Breast epithelium (tissue), 4 donors: ENCODE measurements at places on chromosomes 1 and 21. TPM values are rescaled to one million over a fixed set of nuclear protein-coding genes. Genes with fewer than 3 reads are reported as not detected.

GRCh38 chr1:97636941-97637340 is 283.9 kb downstream of the DPYD start:
- DNase-seq: no peak

DNA sequence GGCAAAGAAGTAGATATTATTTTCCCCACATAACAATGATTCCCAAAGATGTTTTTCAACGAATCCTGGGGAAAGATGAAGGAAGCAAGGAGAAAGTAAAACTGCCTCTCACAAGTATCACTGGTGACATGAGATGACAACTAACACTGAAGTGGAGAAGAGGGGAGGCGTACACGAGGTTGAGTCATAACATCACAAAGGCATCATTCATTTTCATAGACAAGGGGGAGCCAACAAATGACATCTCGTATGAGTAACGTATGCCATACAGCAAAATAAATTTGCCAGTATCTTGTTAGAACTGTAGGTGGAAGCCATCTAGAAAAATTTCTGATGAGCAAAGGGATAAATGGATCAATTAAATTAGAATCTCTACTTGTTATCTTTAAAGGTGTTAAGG is 56.6 kb downstream of the ATP1B1 start:
- DNase-seq: no peak

DNA sequence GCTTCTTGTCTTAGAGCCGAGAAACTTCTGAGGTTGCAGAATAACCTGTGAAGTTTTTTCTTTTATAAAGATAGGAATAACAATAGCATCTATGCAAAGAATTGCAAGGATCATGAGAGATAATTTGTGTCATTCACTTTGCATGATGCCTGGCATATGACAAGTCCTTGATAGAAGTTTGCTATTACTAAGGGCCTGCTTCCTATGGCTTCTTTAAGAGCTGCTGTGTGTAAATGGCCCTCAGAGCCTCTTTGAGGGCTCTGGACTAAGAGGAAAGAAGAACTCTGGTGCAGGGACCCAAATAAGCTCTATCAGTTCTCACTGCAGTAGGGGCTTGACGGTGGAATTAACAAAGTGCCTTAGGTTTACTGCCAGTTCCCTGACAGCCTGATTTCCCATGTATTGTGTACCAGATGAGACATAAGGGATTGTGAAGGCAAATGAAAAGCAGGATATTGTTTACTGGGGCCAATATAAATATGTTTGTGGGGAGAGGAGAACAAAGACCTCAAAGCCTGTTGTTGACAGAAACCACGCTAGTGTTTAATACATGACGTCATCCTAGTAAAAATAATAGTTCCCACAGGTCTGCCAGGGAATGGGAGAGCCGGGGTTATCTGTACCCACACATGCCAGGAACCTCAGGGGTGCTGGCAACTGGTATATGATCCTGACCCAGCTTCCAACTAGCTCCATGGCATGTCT is 131.2 kb upstream of the UBE2U start:
- DNase-seq: no peak

GRCh38 chr1:48948562-48948961 is 171.9 kb upstream of the BEND5 start:
- DNase-seq: no peak

- no peak for DNase-seq
Measured at GRCh38 chr1:39282537-39283216, 78.2 kb downstream of the MACF1 start.

GRCh38 chr1:221439008-221439746 is 302.7 kb downstream of the DUSP10 start:
- DNase-seq: no peak

DNA sequence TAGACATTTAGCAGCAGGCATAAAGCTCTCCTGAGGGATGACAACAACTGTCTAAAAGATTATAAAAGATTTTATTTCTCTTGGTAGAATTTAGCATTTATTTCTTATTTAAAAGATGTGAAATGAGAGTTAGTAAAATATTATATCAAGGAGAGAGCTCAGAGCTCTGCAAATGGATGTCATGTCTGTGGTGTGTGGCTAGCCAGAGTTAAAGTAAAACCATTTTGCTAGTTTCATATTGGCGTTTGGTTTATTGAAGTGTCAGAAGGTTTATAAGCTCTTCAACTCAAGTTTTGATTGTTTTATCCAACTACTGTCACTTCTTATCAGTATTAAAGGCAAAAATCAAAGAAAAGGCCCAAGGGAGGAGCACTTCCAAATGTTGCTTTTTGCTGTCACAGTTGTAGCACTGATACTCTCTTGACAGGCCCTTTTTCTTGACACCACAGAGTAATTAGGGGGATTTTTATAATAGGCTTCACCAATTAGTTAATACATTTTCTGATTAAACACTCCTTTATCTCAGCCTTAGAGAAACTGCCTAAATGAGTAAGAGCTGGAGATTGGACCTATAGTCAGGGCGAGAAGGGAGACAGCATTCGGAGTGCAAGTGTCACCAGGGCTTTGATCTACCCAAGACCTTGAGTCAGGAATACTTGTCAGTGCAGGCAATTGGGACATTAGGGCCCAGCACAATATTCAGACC is 233.9 kb downstream of the PTBP2 start:
- DNase-seq: no peak

- DNase-seq: no peak
Measured at GRCh38 chr1:88333086-88333695, 350.9 kb upstream of the PKN2 start.

DNA sequence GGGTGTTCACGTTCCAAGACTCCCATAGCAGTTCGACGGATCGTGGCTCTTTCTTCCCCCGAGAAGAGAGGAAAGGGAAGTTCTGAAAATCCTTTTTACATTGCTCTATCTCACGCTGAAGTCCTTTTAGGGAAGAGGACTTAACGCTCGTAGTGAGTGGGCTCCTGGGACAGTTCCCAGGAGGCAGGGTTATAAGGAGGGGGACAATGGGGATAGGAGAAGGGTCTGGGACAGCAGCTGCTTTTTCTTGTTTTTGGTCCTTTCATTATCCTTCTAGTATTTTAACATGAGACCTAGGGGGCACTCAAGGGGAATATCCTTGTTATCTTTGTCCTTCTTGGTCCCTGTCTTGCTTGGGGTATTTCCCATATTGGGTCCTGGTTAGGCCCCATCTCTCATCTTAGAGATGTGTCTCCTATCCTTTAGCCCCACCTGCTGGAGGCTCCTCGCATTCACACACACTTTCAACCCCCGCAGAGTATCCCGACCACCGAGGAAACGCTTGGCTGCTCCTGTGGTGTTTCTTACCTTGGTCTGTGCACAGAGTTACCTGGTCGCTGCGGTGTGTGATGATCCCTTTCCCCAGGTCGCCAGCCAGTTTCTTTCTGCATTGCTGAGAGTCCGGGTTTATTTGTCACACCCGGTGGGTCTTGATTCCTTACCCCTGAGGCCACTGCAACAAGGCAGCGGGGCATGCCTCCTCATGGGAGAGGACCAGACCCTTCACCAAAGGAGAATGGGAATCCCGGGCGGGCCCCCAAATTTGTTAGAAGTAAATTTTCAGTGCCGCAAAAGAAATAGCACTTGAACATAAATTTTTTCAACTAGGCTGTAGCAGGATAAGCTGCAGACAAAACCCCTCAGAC is 29.7 kb downstream of the SCCPDH start:
- peak; percentile 23 for DNase-seq

DNA sequence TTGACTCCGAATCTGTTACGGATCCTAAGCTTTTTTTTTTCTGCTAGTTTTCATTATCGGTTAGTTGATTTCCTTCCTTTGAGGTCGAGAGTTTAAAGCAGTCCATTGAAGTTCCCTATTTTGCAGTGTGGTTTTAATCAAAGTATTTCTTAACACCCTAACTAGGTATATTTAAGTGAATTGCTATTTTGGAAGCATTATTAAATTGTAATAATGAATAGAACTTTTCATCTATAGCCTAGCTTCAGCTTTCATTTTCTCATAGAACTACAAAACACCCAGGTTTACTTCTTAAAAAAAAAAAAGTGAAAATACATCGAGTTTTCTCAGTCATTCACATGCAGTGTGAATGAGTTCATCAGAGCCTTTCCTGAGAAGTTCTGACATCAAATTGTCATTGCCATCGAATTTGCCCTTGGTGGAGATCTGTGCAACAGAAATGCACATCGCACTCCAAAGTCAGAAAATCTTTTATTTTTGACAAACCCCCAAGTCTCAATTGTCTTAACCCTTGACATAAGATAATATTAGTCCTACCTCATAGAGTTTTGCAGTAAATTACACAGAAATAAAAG is 1.1 kb upstream of the LBR start:
- no peak for DNase-seq

GRCh38 chr1:156591432-156592157 is at the start of gene NAXE:
Gene NAXE (plus strand): TSS chr1:156591776. CDS start chr1:156591805, 29 bp downstream.
- DNase-seq: peak; percentile 71

GRCh38 chr1:94803517-94804441 is 16.4 kb upstream of the SLC44A3 start:
- no peak for DNase-seq

DNA sequence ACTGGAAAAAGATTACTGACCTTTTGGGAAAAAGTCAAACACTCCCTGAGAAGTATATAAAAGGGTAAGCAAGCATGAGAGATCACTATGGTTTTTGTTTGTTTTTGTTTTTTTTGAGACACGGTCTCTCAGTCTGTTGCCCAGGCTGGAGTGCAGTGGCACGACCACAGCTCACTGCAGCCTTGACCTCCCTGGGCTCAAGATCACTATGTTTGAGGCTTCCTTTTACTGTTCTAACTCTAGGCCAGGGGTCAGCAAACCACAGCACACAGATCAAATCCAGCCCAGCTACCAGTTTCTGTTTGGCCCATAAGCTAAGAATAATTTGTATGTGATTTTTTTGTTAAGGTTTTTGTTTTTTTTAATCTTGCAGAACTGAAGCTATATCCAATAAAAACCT is 25.7 kb downstream of the PSMB4 start:
- DNase-seq: no peak

GRCh38 chr1:95195046-95195445 is 39.0 kb upstream of the RWDD3 start:
- no peak for DNase-seq

- DNase-seq: no peak
Measured at GRCh38 chr1:5423109-5423508, 569.1 kb downstream of the NPHP4 start.

GRCh38 chr1:89790592-89790991 is 30.2 kb upstream of the LRRC8D start:
- DNase-seq: no peak

DNA sequence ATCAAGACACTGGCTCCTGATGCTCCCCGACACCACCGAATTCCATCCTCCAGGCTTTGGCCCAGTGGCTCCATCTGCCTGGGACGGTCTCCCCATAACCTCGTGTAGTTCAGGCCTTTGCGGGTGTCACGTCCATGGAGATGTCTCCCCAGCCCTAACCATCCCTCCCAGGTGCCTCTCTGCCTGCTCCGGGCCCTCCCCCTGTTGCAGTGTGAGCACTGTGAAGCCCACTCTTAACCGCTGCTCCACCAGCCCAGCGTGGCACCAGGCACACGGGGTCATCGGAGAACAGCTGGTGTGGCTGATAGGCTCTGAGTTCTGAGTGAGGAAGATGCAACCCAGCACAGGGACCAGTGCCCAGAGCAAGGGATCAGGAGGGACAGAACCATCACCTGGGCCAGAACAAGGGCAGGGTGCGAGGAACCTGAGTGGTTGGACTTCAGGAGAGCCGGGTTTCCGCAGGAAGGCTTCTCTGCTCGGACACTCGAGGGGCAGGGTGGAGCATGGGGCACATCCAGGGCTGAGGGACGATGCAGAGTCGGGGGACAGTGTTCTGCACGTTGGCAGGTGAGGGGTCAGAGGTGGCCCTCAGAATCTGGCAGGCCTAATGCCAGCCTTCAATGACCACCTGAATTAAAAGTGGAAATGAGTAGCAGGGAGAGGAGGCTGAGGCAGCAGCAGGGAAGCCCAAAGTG is 2.6 kb upstream of the GNB1 start:
- DNase-seq: no peak

GRCh38 chr21:42337830-42338728 is 12.7 kb downstream of the TFF2 start:
- DNase-seq: peak; percentile 65

DNA sequence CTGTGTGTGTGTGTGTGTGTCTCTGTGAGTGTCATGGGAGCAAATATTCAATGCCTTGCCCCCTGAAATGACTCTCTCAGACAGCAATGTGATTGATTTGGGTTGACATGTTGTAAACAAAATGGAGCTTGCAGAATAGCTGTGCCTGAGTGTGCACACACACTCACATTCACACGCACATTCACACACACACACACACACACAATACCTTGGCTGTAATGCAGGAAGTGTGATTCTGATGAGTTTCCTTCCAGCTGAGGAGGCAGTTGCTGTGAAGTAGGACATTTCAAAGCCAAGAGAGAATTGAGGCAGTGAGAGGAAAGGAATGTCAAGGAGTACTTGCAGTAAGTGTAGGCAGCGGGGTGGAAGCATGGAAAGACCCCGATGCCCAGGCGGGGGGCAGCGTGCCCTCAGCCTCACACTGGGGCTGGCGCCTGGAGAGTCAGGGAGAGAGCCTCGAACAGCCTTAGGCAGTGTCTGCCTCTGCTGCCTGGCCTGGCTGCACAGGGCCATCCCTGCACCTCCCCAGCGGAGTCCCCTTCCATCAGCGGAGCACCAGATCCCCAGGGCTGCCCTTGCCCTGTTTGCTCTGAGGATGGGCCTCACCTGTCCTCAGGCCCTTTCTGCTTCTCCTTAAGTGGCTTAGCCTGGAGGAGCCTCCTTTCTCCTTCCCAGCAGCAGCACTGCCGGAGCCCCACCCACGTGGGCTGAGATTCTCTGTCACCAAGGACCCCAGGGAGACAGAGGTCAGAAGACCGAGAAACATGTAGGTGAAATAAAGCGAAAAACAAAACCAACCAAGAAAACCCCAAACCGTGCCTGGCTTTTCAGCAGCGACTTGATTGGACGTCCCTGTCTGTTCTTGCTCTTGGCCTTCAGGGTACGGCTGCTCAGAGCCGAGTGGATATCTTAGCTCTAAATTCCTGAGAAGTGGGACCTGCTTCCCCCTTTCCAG is 9.2 kb downstream of the VASH2 start:
- DNase-seq: no peak

DNA sequence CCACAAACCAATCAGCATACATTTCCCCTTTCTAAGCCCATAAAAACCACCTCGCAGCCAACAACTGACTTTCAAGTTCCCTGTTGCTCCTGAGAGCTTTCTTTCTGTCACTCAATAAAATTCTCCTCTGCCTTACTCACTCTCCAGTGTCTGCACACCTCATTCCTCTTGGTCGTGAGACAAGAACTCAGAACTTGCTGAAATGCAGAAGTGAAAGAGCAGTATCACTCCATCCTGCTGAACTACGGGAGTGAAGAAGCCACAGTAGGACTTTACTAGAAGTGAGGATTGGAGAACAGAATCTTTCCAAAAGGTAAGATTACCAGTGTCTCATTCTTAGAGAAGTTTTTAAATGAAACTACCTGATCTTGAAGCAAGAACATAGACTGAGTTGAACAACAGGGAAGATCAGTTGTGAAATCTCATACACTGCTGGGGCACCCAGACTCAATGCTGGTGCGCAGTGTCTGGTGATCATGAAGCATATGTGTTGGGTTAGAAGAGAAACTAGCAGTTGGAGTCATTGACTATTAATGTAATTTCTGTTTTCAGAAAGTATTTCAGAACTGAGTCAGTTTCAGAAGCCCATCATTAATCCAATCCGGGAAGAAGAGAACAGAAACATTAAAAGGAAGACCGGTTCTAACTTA is 726.9 kb upstream of the TMPRSS15 start:
- DNase-seq: no peak

- peak; percentile 85 for DNase-seq
Measured at GRCh38 chr1:36155408-36156328, at the start of gene MAP7D1. Gene MAP7D1 (plus strand): TSS chr1:36156160. CDS start chr1:36156418, 258 bp downstream.

GRCh38 chr1:36920801-36921405 is 113.4 kb downstream of the GRIK3 start:
- DNase-seq: no peak

The COL16A1 gene
- 55.2 TPM for total RNA-seq

The DFFA gene
- total RNA-seq: 22.8 TPM

The CFHR4 gene
- not detected for total RNA-seq

The BROX gene
- total RNA-seq: 45.6 TPM

The NMNAT2 gene
- 1.6 TPM for total RNA-seq

The PGD gene
- 85.6 TPM for total RNA-seq
